ENCODE measurements at places on chromosomes 6 and 20.

DNA sequence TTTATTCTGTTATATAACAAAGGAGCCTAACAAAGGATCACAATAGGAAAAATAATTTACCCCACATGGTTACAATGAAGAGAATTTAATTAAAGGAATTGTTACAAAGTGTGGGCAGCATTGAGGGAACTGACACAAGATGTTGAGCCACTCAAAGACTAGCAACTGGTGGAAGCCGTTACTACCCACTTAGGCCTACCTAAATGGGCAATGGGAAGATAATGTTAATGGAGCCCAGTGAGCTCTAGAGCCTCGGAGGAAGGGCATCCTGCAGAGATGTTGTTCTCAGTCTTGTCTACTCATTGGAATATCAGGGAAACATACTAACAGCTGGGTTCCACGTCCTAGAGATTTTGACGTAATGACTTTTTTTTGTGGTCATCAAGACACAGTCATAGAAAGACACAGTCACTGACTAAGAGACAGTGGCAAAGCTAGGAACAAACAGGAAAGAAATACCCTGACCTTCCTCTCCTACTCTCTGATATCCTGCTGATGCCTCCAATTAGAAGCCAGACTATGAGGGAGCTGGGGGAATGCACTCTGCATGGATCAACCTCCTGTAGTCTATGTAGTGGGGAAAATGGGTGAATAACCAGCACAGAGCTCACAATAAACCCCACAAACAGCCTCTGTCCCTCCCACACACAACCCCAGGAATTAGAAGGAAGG, 523.8 kb upstream of the FLRT3 start:
- no peak for DNase-seq

- DNase-seq: peak; percentile 46
Measured at GRCh38 chr6:45445749-45446549, 68.2 kb upstream of the SUPT3H start.

DNA sequence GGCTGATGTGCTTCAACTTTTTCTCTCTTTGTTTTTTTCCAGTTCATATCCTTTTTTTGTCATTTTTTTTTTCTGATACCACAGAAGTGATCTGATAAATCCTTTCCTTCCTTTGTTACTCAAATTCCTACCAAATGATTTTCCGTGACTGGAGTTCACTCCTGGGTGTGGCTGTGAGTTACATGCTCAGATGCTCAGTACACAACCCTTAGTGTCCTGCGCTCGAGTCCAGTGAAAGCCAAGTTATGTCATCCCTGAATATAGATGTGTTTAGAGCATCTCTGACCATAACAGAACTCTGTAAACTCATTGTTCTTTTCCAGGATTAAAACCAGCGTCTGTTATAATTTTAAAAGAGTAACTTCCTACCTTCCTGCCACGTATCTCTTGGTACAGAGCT, 147.2 kb upstream of the AKAP12 start:
- DNase-seq: no peak

DNA sequence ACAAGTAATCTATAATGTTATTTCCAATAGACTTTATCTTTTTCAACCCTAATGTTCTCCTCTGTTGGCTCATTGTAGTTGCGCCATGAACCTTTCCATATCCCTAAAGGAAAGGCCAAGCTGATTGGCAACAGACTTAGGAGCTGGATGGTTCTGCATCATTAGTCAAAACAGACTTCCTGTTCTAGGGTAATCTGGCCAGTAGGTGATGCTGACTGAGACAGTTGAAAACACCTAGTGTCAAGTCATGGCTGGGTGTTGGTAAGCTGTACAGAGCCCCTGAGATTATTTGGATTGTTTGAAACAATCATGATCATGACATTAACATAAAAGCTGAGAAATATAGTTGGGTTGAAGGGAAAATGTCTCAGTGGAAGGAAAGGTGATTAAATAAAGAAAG, 231.4 kb downstream of the PHACTR1 start:
- DNase-seq: no peak

- DNase-seq: no peak
Measured at GRCh38 chr20:50854506-50855249, 59.8 kb downstream of the BCAS4 start.

DNA sequence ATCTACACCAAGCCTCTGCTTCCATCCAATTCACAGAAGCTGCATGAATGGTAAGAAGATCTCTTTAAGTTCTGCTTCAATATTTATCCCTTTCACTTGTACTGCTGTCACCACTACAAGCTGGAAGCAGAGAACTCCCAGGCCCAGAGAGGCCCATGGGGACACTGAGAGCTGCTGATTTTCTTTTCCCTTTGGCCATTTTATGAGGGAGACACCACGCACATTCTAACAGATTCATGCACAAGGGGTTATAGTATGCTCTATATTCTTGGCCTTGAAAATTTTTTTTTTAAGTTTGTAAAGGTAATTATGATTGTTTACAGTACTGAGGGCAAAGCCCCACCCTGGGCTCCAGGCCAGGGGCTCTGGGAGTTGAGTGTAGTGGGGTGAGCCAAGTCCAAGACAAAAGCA, 88.4 kb downstream of the MYB start:
- no peak for DNase-seq

DNA sequence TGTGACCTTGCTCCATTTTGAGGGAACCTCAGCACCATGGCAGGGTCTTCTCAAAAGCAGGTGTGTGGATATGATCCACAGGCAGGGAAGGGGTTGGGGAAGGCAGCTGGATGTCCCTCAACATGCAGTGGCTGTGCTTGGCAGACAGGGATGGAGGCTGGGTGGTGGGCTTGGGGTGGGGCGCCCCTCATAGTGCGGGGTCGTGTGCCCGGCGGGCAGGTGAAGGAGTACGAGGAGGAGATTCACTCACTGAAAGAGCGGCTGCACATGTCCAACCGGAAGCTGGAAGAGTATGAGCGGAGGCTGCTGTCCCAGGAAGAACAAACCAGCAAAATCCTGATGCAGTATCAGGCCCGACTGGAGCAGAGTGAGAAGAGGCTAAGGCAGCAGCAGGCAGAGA, 8.0 kb upstream of the ZBTB9 start:
- no peak for DNase-seq

DNA sequence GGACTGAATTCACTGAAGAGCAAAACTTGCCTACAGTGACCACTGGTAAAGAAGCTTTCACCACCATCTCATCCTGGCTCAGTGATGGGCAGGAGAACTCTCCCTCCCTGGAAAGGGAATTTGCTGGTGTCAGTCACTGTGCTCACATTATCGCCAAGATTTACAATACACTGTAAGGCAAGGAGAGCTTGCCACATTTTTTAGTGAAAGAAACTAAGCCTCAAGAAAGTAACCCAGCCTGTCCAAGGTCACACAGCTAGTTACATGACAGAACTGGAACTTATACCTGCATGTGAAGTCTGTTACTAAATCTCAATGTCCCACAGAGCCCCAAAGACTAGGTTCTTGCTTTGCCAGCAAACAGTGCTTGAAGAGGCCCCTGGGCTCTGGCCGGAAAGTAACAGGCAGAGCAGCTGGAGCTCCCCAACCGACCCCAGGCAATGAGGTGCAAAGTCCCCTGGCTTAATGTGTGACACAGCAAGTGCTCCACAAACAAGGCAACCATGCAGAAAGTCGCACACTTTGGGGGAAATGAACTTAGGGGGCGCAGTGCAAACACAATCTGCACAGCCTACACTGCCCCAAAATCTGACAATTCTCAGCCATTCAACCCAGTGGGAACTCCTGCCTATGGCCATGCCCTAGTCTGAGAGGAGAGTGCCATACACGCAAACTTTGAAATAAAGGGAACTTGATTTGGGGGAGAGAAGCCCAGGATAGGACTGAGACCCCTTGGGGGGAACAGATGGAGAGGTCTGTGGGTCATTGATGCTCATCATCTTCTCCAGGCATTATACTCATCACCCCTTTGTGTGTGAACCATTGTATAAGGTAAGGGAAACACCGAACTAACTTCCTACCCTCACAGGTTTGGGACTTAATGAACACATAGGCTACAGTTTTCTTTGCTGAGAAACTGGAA, 1.9 kb downstream of the BCL2L1 start:
- peak; percentile 14 for DNase-seq

DNA sequence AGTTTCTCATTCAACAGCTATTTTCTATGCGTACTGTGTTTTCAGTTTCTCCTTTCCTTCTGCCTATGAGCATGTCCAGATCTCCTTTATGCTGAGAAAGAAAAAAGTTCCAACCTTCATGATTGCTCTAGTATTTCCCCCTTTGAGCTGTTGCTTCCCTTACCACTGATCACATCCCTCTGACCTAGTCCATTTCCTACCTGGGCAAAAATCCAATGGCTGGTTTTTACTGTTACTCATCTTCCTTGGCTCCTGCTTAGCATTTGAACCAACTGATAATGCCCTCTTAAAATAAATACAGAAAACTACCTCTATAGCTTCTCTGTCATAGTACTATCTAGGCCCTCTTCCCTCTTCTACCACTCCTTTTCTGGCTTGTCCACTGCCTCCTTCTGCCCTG, 6.0 kb downstream of the RFX6 start:
- DNase-seq: no peak

GRCh38 chr20:59972037-59972801, 14.0 kb downstream of the CDH26 start:
- no peak for DNase-seq

- DNase-seq: no peak
Measured at GRCh38 chr20:49510562-49511122, 28.2 kb upstream of the KCNB1 start.

- DNase-seq: no peak
Measured at GRCh38 chr6:151349651-151350270, 41.6 kb downstream of the ZBTB2 start.

- no peak for DNase-seq
Measured at GRCh38 chr6:115220551-115221159, 840.0 kb downstream of the FRK start.

DNA sequence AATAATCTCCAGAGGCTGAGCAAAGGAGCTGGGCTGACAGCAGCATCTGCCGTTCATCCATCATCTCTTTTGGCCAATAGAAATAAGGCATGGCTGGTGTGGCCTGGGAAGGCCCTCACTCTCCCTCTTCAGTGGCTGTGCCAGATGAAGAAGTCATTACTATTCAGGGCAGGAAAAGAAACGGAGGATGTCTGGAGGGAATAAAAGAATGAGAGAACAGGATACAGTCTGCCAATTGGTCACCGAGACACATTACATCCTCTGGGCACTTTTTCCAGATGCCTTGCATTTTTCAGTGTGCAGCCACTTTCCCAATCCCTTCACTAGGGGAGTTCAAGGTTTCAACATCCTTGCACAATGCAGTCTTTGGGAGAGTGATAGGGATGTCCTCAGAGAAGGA, 32.2 kb upstream of the VGLL2 start:
- no peak for DNase-seq

GRCh38 chr6:34484899-34485298, 19.0 kb downstream of the PACSIN1 start:
- peak; percentile 87 for DNase-seq

GRCh38 chr6:95280686-95281273, 296.6 kb upstream of the MANEA start:
- DNase-seq: no peak

- DNase-seq: no peak
Measured at GRCh38 chr6:4805553-4806336, 29.5 kb downstream of the CDYL start.

DNA sequence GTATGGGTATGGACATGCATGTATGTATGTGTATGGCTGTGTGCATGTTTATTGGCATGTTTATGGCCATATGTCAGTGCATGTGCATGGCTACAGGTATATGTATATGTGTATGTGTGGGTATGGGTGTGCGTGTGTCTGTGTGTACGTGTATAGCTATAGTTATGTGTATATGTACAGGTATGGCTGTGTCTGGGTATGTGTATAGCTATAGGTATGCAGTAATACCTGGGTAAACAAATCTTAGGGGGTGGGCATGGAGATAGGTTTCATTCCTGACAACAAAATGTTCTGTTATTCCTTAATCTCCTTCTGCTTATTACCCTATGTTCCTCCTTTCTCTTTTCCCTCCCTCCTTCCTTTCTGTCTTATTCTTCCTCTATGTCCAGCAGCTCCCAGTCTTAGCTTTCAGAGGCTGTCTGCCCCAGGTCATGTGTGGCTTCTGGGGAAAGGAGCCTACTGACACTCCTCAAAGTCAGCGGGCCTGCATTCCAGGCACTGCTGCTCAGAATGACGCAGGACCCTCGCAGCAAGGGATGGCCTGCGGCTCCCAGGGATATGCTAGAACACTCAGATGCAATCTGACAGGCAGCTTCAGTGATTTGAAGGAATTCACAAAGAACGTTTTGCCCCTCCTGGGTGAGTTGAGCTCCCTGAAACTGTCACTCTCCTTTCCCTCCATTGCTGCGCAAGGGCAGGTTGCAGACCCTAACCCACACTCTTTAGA, 139.3 kb upstream of the PHACTR1 start:
- DNase-seq: no peak

DNA sequence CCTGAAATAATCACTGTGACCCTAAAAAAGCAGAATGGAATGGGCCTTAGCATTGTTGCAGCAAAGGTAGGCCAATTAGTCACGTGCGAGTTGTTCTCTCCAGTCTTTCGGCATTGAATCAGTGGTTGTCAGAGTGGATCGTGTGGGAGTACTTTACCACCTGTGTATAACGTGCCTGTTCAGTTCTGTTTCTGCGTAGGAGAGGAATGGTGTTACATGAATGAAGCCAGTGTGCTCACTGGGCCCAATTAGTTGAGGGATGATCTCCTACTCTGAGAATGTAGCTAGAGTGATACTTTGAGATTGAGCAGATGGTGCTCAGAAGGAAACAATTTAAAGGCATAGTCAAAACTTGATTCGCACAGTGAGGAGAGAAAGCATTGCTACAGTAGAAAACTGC, 72.4 kb upstream of the KIF25 start:
- no peak for DNase-seq

DNA sequence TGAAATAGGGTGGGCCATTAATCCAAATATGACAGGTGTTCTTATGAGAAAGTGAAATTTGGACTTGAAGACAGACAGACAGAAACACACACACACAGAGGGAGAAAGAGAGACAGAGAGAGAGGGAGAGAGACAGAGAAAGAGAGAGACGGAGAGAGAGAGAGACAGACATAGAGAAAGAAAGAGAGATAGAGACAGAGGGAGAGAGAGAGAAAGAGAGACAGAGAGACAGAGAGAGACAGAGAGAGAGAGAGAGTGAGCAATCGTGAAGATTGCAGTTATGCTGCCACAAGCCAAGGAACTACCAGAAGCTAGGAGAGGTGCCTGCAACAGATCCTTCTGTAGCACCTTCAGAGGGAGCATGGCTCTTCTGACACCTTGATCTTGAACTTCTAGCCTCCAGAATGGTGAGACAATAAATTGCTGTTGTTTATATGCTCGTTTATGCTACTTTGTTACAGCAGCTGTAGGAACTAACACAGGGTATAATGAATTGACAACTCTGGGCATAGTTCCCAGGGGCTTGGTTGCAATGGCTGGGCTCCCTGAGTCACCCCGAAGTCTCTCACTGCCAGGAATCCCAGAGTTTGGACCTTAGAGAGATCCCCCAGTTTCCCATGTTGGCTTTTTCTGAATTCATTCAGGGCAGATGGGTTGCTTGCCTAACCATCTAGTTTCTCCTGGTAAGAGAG, 44.7 kb upstream of the ECI2 start:
- no peak for DNase-seq

GRCh38 chr6:121678245-121678644, 242.8 kb downstream of the GJA1 start:
- no peak for DNase-seq

GRCh38 chr6:46539866-46540265, 48.6 kb upstream of the RCAN2 start:
- no peak for DNase-seq

Measured in stimulated activated CD4-positive, alpha-beta T cell treated with anti-CD3 and anti-CD28 coated beads, Interleukin-1b, Interleukin-23, amount 100 ng/mL, for 48 hours (primary cell).